Hippocampal formation (tissue), 2 donors: ENCODE measurements at places on chromosomes 1 and 21.

DNA sequence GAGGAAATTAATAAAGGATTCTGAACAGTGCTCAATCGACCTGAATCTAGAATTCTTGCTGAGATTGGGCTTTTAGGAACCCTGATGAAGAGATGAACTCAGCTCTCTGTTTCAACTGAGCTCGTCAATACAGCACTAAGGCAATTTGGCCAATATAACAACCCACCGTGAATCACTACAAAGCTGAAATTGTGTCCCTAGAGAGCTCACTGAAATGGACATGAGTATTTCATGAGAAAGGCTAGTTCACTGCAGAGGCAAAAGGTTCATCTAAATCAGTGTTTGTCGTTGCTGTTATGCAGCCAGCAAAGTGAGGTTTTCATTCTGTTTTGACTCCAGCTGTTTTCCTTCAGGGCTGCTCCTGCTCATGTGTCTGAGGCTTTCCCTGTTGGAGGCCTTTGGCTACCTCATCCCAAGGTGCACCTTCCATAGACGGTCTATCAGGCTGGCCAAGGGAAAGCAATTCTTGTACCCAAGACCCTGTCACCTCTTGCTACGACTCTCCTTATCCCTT, 83.5 kb downstream of the URB2 start:
- no peak for DNase-seq

DNA sequence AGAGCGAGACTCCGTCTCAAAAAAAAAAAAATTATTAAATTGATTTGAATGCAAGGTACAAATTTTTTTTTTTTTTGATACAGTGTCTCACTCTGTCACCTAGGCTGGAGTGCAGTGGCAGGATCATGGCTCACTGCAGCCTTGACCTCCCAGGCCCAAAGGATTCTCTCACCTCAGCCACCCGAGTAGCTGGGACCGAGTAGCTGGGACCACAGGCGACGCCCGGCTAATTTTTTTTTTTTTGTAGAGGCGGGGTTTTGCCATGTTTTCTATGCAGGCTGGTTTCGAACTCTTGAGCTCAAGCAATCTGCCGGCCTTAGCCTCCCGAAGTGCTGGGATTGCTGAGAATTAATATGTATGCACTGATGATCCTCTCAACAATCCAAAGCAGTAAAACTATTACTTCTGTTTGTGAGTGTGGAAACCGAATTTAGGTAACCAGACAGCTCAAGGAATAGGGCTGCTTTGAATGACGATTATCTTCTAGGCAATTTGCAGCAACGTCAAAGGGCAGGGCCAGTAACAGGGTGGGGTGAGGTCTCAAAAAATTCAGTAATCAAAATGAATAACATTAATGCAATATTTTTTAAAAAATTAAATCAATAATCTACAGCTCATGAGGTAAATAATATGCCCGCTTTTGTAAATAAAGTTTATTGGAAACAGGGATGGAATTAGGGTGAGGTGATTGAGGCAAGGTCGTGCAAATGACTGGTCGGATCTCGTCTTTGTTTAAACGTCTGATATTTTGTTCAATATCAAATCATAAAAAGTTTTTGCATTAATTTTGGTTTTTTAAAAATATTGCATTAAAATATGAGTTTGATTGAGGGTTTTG, 1.2 kb downstream of the CLSPN start:
- DNase-seq, result no peak

GRCh38 chr1:47569681-47570470, 132.0 kb downstream of the FOXD2 start:
- DNase-seq, result no peak

DNA sequence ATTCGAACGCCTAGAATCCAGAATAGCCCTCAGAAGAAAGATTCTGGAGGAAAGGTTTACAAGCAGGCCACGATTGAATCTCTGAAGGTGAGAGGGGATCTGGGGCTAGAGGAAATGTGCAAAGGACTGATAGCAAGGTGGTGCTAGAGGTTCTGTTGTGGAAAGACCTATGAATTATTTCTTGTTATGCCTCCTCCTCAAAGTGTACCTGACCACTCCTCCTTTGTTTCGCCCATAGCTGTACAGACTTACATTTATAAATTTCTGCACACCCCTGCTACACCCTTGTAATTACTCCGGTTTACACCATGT, 986 bp downstream of the TCEANC2 start:
- DNase-seq, result no peak

DNA sequence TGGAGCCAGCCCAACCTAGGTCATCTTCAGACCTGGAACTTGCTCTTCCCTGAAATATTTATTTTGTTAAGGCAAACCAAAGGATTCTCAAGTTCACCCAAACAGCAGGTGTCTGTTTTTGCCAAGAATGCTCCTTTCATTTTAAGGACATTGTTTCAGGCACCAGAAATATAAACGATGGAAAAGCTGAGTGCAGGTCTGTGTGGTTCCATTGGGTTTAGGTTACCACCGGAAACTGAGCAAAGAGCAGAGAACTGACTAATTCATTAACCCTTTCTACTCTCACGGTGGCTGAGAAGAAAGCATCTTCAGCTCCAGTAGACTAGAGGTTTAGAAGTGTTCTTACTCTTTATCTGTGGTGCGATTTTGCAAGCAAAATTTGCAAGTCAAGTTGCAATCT, 38.0 kb upstream of the ZC3H11B start:
- no peak for DNase-seq

GRCh38 chr1:163275222-163275621, 46.5 kb upstream of the NUF2 start:
- no peak for DNase-seq

- DNase-seq, result no peak
Measured at GRCh38 chr1:5410652-5411051, 581.6 kb downstream of the NPHP4 start.

DNA sequence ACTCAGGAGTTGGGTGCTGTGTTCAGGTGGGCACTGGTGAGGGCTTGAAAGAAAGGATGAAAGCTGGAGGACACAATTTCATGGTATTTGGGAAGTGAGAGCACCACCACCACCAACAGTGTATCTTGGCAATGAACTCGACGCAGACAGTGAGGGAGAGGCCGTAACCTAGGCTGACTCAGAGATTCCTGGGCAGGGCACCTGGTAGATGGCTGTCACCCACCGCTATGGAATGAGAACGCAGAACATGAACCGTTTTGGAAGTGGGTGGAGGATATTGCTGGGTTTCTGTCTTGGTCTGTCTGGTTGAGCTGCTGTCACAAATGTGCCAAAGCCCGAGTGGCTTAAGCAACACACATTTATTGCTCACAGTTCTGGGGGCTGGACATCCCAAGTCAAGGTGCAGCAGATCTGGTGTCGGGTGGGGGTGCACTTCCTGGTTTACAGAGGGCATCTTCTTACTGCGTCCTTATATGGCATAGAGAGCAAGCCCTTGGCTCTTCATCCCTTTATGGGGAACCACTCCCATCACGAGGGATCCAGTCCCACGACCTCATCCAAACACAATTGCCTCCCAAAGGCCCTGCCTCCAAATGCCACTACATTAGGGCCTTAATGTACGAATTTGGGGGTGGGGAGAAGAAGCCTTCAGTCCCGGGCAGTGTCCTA, 246.3 kb downstream of the SIPA1L2 start:
- no peak for DNase-seq

GRCh38 chr1:196142111-196142640, 466.1 kb downstream of the KCNT2 start:
- no peak for DNase-seq

DNA sequence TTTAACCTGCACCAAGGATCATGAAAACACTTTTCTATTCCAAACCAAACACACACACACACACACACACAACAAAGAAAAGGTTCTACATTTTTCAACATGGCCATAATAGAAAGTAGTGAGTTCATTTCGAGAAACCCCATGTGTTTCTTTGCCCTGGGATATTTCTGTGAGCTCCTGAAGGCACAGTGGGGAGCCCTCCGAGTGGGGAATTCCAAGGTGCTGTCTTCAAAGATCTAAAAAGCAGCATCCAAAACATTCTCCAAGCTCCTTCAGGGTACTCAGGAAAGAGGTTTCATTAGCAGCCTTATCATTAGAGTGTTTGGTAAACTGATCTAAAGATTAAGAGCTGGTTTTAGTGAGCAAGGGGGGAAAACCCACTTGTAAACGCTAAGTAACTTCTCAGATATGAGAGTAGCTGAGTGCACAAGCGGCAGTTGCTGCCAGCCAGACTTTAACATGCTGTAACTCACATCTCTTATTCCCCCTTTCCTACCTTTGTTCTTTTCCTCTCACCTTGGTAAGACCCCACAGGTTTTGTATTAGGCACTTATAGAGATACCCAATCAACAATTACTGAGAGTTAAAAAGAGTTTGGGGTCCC, 38.3 kb downstream of the ZC3H11B start:
- DNase-seq, result no peak

DNA sequence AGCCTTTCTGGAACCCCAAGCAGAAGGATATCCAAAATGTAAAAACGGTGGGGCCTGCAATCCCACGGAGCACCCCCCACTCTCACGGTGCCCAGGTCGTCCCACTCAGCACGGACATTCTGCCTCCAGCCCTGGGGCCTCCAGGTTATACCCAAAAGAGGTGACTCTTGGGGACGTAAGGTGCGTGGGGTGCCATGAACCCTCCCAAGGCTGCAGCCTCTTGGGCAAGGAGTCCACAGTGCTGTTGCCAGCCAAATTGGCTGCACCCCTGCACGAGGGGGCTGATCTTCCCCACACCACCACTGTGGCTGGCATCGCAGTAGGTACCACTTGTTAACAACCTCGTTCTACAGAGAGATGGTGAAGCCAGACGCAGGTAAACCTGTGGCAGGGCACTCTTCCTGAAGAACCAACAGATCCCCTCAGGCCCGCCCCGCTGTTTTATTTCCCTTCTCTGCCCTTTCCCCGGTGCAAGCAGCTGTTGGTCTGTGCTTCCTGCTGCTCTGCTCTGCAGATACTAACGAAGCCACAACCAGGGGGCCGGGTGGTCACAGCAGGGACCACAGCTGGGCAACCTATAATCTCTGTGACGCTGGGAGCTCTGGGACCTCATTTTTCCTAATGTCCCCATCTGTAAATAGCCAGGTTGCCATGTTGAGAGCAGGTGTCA, 8.7 kb downstream of the TFF3 start:
- DNase-seq, result no peak

GRCh38 chr1:182394055-182394775, 2.6 kb upstream of the GLUL start:
- DNase-seq, result no peak

- no peak for DNase-seq
Measured at GRCh38 chr1:228004331-228004855, 2.4 kb upstream of the WNT3A start.

GRCh38 chr1:228168563-228169270, 3.1 kb downstream of the IBA57 start:
- no peak for DNase-seq

- no peak for DNase-seq
Measured at GRCh38 chr1:204457666-204458065, 36.9 kb downstream of the PIK3C2B start.

DNA sequence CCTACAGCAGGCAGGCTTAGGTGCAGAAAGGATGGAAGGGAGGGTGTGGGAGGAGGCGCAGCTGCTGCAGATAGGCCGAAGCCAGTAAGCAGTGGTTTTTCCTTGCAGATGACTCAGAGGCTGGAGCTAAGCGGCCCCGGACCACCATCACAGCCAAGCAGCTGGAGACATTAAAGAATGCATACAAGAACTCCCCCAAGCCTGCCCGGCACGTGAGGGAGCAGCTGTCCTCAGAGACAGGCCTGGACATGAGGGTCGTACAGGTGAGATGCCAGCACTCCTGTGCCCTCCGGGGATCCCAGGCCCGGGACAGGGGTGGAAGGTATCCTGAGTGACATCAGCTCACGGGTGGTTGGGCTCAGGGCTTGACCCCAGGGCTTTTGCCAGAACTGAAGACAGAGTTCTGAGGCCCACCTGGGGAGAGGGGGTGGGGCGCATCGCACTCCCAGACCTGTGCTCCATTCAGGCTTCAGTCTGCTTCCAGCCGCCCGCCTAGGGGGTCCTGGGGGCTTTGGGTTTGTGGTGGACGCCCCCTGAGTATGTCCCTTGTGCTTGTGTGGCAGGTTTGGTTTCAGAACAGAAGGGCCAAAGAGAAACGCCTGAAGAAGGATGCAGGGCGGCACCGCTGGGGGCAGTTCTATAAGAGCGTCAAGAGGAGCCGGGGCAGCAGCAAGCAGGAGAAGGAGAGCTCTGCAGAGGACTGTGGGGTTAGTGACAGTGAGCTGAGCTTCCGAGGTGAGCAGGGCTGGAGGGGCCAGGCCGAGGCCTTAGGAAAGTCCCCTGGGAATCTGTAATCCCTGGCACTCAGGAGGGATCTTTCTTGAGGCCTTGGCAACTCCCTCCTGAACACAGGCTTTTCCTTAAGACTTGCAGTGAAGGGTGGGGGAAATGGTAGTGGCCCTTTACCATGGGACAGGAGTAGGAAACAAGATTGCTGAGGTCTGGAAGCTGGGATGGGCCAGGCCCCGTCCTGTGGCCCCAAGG, 41.5 kb downstream of the LHX4 start:
- no peak for DNase-seq

- no peak for DNase-seq
Measured at GRCh38 chr1:44543786-44544185, 130.5 kb downstream of the TMEM53 start.

- no peak for DNase-seq
Measured at GRCh38 chr1:172581779-172582178, 48.8 kb downstream of the SUCO start.

GRCh38 chr1:12454406-12455391, 163.3 kb downstream of the DHRS3 start:
- no peak for DNase-seq

- no peak for DNase-seq
Measured at GRCh38 chr1:240813720-240814119, 201.8 kb upstream of the GREM2 start.

DNA sequence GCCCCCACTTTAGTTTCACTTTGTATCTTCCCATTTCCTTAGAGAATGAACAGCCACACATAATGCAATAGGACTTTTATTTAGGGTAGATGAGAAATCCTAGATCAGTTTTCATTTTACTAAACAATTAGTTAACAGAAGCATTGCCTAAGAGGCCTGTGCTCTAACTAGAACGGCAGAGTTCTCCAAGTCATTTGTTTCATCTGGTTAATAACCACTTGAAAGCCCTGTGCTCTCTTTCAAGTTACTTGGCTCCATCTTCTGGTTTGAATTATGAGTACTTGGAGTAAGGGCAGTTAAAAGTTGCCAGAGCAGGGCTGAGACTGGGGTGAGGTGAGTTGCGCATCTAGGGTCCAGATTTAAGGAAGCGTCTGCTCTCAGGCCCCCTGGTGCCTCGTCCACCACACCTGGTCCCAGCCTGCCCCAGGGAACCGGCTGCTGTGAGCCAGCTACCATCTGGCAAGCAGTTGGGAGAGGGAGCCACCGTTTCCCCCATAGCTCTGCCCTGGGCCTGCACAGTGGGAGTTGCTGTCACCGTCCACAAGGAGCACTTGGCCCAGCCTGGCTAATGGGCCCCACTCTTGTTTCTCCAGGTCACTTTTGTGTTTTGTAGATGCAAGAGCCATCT, 18.1 kb upstream of the SLC44A3 start:
- peak; percentile 86 for DNase-seq

- DNase-seq, result no peak
Measured at GRCh38 chr1:185654952-185655314, 79.3 kb upstream of the HMCN1 start.

- no peak for DNase-seq
Measured at GRCh38 chr1:181398544-181398943, 84.8 kb upstream of the CACNA1E start.
